Activated T-cell treated with anti-CD3 and anti-CD28 coated beads, Interleukin-2, amount 50 U/mL, for 48 hours (primary cell): ENCODE measurements at places on chromosomes 12 and 14.

DNA sequence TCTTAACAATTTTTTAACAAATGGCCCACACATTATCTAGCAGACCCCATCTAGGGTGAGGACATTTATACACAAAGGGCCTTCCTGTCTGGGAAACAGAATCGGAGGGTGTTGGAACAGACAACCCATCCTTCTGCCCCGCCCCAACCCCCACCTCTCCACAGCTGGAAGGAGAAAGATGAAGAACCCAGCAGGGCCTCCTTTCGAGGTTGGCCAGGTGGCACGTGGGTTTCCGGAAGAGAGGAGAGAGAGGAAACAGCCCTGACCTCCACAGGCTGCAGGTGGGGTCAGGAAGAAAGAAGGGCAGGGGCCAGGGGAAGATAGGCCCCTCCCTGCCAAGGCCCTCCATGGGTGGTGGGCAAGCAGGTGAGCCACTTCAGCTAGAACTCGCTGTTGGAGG lies 57.2 kb downstream of the LRRC74A start:
- no peak for DNase-seq

DNA sequence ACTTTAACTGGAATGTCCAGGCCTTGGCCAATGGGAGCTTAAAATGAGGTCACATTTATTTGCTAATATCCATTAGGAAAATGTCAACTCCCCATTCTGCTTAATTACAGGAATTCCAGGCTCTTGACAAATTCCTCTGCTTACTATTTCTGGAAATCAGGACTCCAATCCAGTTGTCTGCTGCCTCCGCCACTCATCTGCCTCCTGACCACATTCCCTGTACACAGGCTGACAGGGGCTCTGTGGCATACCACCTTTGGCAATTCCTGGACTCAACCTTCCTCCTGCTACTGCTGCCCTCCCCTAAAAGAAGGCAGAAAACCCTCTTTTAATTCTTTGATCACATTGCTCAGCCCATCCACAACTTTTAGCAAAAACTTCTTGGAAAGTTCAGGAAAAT lies 37.9 kb downstream of the KICS2 start:
- no peak for DNase-seq

- no peak for DNase-seq
These were observed 300.5 kb downstream of the PRKD1 start for GRCh38 chr14:29627137-29627536.

DNA sequence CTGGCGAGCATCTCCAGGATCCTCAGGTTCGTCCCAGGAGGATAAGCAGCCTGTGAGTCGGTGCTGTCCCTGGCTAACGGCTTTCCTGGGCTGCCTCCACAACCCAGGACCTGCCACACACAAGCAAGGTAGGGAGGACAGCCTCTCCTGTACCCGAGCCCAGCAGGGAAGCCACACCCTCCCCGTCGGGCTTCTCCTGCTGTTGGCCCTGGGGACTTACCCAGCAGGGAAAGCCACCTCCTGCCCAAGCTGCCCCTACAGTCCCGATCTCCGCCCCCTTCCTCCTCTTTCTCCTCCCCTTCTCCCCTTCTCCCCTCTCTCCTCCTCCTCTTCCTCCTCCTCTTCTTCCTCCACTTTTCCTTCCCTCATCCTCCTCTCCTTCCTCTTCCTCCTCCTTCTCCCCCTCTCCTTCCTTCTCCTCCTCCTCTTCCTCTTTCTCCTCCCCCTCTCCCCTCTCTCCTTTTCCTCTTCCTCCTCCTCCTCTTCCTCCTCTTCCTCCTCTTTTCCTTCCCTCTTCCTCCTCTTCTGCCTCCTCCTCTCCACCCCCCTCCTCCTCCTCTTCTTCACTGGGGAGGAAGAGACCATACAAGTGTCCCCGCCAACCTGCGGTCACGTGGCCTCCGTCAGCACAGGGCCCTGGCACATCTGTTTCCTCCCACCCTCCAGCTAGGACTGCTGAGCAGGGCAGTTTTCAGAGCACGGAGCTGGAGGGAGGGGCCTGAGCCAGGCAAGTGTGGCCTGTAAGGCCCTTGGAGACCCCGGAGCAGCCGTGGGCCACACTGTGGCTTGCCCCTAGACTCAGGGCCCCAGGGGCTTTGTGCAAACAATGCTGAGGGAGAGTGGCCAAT lies 17.3 kb upstream of the RFLNA start:
- no peak for DNase-seq

- no peak for DNase-seq
These were observed 124.1 kb downstream of the PAPOLA start for GRCh38 chr14:96626121-96626768.

GRCh38 chr12:126588586-126589249 lies 1523.5 kb downstream of the AACS start:
- DNase-seq: peak; percentile 24
